K562 (cell line): ENCODE measurements at places on chromosomes 5 and 9. TPM values are rescaled to one million over a fixed set of nuclear protein-coding genes. Genes with fewer than 3 reads are reported as not detected.

The STPG3 gene
- total RNA-seq, result not detected in 2 replicates

The PAEP gene
- 0.51 and 0.69 TPM in 2 replicates for total RNA-seq

GRCh38 chr9:121478816-121479676, 20.6 kb downstream of the GGTA1 start:
- no peak for DNase-seq

- DNase-seq, result no peak
Measured at GRCh38 chr5:15645381-15646160, 145.6 kb downstream of the FBXL7 start.

DNA sequence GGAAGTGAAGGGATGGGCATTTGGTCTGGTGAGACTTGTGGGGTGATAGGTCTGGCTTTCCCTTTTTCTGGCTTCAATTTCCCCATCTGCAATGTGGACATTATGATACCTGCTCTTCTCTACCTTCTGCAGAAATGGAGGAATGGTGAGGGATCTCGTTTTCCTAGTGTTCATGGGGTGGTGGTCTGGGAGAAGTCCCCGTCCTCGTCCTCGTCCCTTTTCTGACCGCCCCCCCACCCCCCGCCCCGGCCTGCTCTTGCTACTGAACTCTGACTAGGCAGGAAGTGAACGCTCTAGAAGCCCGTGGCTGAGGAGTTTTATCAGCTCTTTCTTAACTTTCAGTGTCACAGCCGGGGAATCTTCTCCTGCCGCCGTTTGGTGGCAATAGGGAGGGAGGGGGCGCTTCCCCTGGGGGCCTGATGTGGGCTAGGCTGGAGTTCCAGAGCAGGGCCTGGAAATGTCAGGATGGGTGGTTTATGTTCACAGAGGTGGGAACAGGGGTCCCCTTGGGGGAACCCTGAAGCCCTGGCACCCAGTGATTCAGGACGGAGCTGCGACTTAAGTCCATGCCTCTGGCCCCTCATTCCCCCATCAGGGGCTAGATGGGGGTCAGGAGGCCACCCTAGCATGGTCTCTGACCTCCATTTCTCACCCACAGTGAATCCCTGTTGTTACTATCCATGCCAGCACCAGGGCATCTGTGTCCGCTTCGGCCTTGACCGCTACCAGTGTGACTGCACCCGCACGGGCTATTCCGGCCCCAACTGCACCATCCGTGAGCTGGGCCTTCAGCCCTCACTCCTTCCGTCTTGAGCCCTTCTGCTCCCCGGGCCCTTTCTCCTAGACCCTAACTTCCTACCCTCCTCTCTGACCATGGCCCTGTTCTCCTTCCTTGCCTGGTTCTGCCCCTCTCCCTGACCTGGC, 6.7 kb downstream of the PTGS1 start:
- DNase-seq, result peak; percentile 43

DNA sequence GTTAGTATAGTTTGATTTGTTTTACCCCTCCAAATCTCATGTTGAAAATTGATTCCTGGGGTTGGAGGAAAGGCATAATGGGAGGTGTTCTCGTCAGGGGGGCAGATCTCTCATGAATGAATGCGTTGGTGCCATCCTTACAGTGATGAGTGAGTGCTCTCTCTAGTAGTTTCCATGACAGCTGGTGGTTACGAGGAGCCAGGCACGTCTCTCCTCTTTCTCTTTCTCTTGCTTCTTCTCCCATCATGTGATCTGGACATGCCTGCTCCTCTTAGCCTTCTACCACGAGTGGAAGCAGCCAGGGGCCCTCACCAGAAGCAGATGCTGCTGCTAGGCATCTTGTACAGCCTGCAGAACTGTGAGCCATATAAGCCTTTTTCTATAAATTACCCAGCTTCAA, 454.1 kb downstream of the EFNA5 start:
- no peak for DNase-seq

DNA sequence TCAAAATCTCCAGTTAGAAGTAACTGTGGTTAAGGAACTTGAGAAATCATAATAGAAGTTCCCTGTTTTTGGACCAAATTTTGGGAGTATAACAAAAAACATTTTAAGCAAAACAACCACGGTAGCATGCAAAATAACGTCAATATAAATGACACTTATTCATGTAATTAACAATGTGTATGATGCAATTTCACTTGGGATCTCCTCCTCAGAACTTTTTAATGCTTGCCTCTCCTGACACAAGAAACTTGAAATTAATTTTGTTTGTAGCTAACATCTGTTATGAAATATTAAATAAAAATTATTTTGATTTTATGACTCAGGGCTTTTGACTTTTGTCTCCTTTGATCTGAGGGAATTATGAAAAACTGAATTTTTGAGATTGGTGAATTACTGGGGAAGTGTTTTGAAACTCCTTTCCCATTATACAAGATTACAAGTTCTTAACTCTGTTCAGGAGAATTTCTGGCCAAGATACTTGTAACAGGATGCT, 149.7 kb downstream of the ATP10B start:
- DNase-seq, result no peak

The FOXD4 gene
- 0.76 and 1.0 TPM in 2 replicates for total RNA-seq

GRCh38 chr5:73405691-73406090, 42.9 kb downstream of the FOXD1 start:
- no peak for DNase-seq

DNA sequence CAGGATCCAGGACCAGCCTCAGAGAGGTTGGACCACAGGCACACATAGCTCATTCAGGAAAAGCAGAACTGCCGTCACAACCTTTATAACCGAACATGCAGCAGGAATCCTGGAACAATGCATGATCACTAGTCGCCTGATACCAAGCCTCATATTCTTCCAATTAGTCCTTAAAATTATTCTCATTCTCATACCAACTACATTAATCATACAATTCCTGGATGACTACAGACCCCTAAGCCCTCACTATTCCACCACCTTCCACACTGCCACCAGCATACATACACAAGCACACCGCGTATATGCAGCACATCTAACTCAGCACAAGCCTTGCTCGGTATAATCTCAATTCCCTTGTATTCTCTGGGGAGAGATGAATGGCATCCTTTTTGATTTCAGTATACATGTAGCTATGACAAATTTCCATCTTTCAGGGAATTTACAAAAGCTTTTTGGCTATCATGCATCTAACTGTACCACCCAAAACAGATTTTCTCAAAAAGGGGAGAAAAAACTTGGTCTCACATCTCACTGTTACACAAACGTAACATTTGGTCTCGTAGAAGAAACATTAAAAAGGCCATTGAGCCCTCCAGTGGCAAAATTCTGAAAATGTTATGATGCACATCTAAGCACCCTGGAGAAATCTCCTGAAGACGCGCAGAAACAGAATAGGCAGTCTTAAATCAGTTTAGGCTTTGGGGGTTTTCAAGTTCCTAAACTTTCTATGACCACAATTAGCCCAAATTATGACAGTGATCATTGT, 46.2 kb downstream of the MCTP1 start:
- DNase-seq, result no peak

DNA sequence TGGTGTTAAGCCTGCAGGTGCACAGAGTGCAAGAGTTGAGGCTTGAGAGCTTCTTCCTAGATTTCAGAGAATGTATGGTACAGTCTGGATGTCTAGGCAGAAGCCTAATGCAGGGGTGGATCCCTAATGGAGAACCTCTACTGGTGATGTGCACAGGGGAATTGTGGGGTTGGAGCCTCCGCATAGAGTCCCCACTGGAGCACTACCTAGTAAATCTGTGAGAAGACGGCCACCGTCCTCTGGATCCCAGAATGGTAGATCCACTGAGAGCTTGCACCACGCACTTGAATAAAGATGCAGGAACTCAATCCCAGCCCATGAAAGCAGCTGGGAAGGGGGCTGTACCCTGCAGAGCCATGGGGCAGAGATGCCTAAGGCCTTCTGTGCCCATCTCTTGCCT, 699.4 kb upstream of the FAM174A start:
- no peak for DNase-seq

GRCh38 chr9:130039528-130040147, 3.4 kb downstream of the FNBP1 start:
- no peak for DNase-seq

DNA sequence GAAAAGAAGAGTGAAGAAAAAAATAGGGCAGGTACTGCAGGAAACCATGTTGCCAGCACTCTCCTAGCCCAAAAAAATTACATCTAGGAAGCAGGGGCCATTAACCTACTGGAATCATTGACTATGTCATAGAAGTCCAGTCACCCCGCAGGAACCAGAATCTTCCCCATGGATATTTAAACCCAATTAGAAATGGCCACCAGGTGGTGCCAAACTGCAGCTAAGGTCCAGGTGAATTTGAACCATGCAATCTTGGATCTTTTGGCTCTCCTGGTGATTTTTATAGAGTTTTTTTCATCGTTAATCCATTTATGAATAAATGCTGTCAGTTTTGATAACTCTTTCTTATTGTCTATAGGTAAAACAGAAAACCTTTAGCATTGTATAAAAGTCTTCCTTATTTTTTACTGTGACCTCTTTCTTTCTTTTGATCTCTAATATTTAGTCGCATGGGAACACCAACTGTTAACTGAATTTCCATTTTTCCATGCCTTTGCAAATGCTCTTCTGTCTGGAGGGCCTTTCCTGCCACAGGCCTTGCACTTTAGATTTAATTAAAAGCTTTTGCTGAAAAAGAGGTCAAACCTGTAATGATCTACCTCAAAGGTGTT, 147.5 kb upstream of the FGF10 start:
- peak; percentile 49 for DNase-seq

DNA sequence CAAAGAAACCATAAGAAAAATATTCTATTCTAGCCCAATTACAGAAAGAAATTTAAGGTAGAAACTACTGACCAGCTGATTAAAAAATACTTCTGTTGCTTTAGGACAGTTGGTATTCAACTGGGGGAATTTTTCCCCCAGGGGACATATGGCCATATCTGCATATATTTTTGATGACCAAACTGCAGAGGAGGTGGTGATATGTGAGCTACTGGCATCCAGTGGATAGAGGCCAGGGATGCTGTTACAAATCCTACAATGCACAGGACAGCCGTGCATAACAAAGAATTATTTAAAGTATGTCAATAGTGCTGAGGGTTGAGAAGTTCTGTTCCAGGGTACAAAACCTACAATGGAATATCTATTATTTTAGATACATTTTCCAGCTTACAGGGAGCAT, 24.0 kb downstream of the ZFR start:
- DNase-seq, result no peak

The CDC20B gene
- not detected in 2 replicates for total RNA-seq

- DNase-seq, result no peak
Measured at GRCh38 chr9:91536211-91536691, 112.6 kb upstream of the NFIL3 start.

DNA sequence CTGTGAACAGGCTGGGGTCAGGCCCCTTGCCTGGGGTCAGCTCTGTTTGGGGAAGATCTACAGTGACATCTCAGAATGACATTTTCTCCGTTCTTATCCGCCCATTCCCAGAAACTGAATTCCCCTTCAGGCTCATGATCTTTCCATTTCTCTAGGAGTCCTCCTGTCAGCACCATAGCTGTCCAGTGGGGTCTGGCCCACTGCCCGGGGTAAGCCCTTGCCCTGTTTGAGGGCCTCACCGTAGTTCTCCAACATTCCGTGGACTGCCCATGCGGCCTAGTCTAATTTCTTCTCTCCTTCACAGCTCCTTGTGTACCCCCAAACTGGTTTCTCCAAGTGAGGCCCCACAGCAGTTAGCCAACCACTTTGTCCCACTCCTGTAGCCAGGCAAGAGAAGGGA, 68.4 kb downstream of the ENTREP1 start:
- no peak for DNase-seq

- no peak for DNase-seq
Measured at GRCh38 chr9:32873553-32873952, 90.2 kb downstream of the TMEM215 start.

The FBXO38 gene
- 26.5 and 31.3 TPM in 2 replicates for total RNA-seq

DNA sequence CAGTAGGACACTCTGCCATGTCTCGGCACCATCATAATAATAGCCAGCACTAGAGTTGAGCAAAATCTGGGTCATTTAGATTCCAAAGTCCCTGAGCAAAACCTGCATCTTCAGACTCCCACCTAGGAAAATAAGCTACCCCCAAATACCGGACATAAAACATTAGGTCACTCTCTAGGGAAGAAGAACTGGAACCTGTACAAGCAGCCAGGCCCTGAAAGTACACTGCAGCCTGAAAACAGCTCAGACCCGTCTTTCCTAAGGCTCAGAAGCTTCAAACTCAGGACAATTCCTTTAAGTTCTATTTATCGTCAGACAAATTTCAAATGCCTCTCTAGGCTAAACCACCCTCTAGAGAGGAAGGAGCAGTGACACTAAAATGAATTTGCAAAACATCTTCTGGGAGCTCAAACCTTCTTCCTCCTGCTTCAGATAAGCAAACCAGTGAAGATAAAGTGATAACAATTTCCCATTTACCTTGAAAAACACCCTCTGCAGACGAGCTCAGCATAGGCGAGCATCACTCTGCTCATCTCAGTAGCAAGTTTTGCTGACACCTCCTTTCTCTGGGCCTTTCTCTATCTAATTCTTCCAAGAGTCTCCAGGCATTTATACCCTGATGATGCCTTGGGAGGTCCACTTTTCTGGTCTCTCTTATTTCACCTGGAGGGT, 34.0 kb downstream of the ADAM19 start:
- no peak for DNase-seq

The SLC6A7 gene
- not detected in 2 replicates for total RNA-seq

The ENHO gene
- 0.24 TPM in 1 of 2 replicates, not detected in the other for total RNA-seq

The IFNA13 gene
- not detected in 2 replicates for total RNA-seq

The SLC9A3 gene
- total RNA-seq, result 4.0 and 4.4 TPM in 2 replicates

The PFN3 gene
- total RNA-seq, result not detected in 2 replicates

DNA sequence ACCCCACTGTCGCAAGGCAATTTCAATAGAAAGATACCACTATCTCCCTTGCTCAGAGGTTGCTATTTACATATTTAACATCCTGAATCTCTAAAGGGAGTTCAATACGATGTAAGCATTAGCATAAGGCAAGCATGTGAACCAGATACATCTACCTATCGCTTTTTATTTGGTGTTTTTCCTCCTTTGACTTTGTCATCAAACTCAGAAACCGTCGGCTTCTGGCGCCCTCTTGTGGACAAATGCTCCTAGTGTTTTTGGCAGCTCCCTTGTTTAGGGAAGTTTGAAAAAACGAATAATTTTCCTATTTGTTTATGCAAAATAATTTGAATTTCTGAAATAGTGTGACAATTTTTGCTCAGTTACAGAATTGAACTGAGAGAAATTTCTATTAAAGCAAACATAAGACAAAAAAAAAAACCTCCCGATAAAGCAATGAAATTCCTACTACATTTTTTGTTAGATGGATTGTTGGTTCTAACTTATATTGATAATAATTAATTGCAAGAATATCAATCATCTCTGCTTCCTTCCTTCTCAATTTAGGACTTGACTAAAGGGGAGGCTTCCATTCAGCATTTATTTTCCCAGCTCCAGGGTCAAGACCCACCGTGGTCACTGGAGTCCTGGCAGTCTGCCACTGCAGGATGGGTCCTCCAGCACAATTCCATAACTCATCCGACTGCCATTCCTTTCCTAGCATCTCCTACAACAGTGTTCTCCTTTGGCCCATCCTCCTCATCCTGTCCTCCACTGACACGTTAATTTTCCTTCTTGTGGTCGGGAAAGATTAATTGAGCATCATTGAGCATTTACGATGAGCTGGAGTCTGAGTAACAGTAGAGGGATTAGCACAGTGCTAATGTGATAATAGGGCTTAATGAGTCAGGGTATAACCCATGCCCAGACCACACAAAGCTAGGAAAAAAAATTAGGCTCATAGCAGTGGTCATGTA, 131.8 kb upstream of the CHD1 start:
- DNase-seq, result peak; percentile 71

GRCh38 chr5:160655717-160656116, 196.3 kb downstream of the ATP10B start:
- no peak for DNase-seq

The CRAT gene
- 13.8 and 14.8 TPM in 2 replicates for total RNA-seq

The SH3TC2 gene
- total RNA-seq, result 0.80 and 1.1 TPM in 2 replicates

- no peak for DNase-seq
Measured at GRCh38 chr5:176446028-176446665, 2.0 kb upstream of the FAF2 start.

The NTMT1 gene
- total RNA-seq, result 108 and 110 TPM in 2 replicates

GRCh38 chr9:25700430-25700829, 22.2 kb upstream of the TUSC1 start:
- no peak for DNase-seq
